ENCODE measurements at places on chromosomes 4 and X. TPM values are rescaled to one million over a fixed set of nuclear protein-coding genes. Genes with fewer than 3 reads are reported as not detected.

DNA sequence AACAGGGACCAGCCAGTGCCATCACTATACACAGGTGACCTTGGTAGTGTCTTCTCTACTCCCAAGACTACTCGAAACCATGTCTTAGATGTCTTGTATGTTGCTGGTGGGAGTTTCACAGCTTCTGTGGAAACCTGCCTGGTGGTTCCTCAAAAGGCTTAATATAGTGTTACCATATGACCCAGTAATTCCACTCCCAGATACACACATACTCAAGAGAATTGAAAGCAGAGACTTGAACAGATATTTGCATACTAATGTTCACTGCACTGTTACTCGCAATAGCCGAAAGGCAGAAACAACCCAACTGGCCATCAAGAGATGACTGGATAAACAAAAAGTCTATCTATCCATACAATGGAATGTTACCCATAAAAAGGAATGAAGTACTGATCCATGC, 3.1 kb downstream of the TFDP3 start:
- no peak for DNase-seq

The PABPC4L gene
- not detected for total RNA-seq

The BMX gene
- total RNA-seq: not detected

GRCh38 chr4:1242506-1243450, 6.2 kb downstream of the CTBP1 start:
- DNase-seq: no peak

The PDE5A gene
- total RNA-seq: 0.17 TPM

DNA sequence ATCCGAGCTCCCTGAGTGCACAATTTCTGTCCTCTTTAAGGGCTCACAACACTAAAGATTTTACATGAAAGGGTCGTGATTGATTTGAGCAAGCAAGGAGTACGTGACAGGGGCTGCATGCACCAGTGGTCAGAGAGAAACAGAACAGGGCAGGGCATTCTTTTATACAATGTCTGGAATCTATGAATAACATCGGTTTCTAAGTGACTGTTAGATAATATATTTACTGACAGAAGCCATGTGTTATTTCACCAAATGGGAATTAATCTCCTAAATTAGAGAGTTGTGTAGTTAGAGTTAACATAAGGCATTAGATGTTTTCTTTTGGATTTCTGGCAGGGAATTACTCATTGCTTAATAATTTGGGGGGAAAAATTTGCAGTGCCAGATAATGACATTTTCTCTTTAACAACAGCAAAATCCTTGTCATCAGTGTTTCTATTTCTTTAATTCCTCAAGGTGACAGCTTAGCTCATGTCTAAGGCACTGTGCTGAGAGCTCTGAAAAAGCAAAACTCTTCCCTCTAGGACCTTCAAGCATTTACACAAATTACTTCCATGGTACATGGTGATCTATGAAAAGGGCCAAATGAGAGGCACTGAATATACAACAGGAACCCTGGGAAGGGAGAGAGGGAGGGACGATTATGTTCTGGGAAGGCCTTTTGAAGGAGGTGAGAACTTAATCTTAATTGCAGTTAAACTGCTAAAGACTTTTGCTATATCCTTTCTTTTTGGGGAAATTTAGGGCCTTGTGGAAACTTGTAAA, 145.0 kb downstream of the RTL3 start:
- no peak for DNase-seq

GRCh38 chrX:119094819-119095218, 22.0 kb downstream of the CT47C1 start:
- no peak for DNase-seq

DNA sequence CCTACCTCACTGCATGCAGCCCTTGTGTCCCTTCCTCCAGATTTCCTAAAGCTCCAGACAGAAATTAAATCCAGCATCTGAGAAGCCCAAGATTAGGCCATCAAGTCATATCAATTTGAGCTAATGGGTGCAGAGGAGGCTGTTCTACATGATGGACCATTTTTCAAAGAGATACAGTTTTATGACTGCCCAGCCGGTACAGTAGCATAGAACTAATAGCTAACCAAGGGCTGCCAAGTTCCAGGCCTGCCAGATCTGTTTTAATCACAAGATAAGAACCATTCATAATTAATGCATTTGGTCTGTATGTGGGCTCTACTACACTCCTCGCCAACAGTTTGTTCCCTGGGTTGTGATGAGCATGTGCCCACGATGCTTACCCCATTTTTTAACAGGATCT, 73.9 kb upstream of the PLAC1 start:
- DNase-seq: no peak

The ETNPPL gene
- total RNA-seq: not detected

- DNase-seq: no peak
Observed at GRCh38 chrX:45956191-45956870, 588.9 kb downstream of the ZNF674 start.

DNA sequence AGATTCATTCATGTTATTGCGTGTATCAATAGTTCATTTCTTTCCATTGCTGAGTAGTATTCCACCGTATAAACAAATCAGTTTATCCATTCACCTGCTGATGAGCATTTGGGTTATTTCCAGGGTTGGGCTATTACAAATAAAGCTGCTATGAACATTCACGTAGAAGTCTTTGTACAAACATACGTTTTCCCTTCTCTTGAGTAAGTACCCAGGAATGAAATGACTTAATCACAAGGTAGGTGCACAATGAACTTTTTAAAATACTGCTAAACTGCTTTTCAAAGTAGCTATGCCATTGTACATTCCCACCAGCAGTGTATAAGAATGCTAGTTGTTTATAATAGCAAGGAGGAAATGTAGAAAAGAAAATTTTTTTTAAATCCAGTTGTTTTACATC, 35.9 kb downstream of the SYTL4 start:
- no peak for DNase-seq

GRCh38 chr4:99998062-99998867, 48.2 kb upstream of the H2AZ1 start:
- DNase-seq: peak; percentile 29

DNA sequence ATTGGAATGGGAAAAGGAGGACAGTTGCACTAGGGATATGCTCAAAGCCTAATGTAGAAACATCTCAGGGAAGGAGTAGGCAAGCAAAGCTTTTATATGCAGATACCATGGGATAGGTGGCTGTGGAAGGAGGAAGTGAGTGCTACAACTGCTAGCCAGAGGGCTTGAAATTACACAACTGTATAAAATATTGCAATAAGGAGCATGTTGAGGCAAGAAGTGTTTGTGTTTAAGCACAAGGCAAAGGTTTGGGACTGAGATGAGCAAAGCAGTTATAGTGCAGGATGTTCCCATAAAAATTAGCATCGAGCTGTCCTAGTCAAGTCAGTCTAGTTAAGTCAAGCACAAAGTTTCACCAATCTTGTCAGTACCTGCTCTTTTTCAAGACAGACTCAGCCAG, 35.6 kb upstream of the DCAF8L1 start:
- DNase-seq: no peak

GRCh38 chrX:33840176-33840575, 291.9 kb downstream of the FAM47A start:
- DNase-seq: no peak

DNA sequence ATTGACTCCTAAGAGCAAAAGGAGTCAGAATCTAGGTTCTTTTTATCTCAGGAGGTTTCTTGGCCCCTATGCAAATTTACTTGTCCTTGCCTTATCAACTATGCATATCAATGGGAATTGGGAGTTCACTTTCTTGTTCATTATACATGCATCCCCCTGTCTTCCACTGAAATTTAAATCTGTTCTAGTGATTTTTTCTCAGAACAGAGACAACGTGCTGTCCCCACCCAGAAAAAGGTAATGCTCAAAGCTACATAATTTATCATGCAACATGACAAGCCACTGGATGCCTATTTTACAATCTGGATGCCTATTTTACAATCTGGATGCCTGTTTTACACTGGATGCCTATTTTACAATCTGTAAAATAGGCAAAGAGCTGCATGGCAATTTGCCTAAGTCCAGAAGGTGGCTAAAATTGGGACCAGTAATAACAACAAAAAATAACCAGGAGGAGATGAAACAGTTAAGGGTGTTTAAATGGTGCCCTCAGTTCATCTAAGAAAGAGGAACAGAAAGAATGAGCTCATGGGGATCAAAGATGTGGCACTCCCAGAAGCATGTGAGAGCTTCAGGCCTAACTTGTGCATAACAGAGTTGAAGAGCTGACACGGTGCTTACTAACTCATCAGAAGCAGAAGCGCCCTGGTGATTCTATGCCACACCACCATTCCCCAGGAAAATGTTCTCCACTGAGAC, 537.8 kb upstream of the BOD1L1 start:
- DNase-seq: no peak

DNA sequence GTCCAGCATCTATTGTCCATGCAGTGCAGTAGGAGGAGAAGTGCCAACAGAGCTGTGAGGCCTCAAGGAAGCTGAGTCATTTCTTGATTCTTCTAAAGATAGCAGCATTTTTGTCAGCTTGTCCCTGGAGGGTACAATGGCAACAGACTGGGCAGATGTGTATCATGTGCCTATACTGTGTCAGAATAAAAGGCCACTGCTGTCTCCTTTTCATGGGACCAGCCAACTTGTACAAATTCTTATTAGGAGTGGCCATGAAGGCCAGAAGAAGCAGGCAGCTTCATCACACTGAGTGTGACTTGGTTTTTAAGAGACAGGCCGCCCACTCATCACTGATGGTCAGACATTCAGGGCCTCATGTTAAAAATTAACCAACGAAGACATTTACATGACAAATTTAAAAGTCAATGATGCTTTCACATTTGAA, 185.0 kb upstream of the FAM241A start:
- peak; percentile 4 for DNase-seq

GRCh38 chr4:87853108-87853507, 20.3 kb downstream of the MEPE start:
- peak; percentile 56 for DNase-seq

GRCh38 chr4:39036172-39036571, 4.0 kb upstream of the TMEM156 start:
- no peak for DNase-seq

The CENPE gene
- total RNA-seq: 22.4 TPM

DNA sequence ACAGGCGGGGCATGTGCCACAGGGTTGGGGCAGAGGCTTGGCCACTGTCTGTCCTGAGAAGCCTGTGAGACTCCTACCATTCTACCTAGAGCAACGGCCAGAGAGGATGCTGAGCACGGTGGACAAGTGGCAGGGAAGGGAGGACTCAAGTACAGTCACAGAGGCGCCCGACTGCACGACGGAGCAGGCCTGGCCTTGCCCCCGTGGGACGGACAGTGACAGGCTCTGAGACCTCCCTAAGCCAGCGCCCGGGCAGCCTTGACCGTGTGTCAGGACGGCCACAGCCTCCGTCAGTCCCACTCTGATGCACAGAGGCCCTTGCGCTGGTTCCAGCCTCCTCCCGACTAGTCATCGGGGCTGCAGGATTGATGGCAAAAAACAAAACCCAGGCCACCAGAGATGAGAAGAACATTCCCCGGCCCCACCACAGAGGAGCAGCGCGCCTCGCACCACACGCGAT, 36.7 kb upstream of the MXD4 start:
- no peak for DNase-seq

- no peak for DNase-seq
Observed at GRCh38 chr4:181525634-181526033, 717.6 kb upstream of the TENM3 start.

GRCh38 chr4:119016636-119017035, 119.0 kb upstream of the MYOZ2 start:
- no peak for DNase-seq

DNA sequence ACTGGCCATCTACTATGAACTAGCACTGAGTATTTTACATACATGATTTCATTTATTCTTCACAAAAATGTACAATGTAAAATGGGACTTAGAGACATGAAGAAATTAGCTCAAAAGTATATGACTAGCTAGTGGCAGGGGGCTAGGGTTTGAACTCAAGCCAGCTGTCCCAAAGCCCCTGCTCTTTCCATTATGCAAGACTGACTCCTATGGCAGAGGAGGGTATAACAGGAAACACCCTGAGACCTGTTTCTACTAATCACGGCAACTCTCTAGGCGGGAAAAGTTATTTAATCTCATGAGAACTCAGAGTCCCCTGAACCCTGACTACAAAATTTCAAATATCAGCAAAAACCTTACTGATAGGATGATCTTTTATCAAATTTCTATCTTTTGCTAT, 150.6 kb downstream of the PRDM5 start:
- DNase-seq: no peak

- no peak for DNase-seq
Observed at GRCh38 chr4:161554372-161554990, 609.3 kb downstream of the FSTL5 start.

DNA sequence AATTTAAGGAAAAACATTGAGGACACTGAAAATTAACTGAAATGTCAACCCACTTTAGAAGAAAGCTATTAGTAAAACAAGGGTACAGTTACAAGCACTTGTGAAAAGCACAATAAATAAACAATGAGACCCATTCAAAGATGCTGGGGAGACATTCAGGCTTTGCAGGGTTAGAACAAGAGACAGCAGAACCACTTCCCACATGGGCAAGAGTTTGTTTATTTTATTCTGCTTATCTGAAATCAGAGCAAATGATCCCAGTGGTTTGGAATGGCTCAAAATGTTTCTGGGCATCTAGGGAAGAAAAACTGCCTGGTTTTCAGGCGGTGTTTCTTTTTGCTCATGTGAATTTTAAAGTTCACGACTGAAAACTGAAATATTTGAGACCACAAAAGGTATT, 42.4 kb downstream of the PPP3CA start:
- peak; percentile 1 for DNase-seq

- DNase-seq: no peak
Observed at GRCh38 chr4:125181804-125182203, 133.0 kb upstream of the FAT4 start.

The NHSL2 gene
- 0.05 TPM for total RNA-seq

The ASIC5 gene
- not detected for total RNA-seq

- DNase-seq: no peak
Observed at GRCh38 chr4:3462321-3462789, 751 bp upstream of the DOK7 start.

The FAM47E gene
- 0.78 TPM for total RNA-seq

DNA sequence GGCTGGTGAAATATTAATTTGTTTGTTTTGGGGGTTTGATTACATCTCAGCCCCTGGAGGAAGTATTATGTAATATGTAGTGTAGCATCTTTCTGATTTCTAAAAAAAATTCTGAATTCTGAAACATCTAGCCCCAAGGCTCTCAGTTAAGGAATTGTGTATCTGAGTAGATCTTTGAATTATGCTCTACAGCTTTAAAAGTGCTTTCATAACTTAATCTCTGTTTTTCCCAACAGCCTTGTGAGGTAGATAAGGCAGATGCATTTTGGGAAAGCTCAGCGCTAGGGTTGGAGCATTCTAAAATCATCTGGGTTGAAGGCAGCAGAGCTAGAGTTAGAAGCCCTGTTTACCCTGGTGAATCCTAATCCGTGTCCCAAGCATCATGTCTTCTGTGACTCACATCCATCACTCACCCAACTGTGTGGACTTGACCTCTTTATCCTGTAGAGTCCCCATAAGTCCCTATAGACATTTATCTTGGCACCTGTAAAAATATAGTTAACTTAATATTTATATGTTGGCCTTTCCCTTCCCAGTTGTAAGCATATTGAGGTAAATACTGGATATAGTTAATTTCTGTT, 49.8 kb downstream of the FNIP2 start:
- no peak for DNase-seq

Measured in NCI-H460 (cell line).